ENCODE measurements at places on chromosomes 4 and X. TPM values are rescaled to one million over a fixed set of nuclear protein-coding genes. Genes with fewer than 3 reads are reported as not detected.

GRCh38 chr4:156781852-156782251, 189.7 kb downstream of the PDGFC start:
- DNase-seq, result no peak

DNA sequence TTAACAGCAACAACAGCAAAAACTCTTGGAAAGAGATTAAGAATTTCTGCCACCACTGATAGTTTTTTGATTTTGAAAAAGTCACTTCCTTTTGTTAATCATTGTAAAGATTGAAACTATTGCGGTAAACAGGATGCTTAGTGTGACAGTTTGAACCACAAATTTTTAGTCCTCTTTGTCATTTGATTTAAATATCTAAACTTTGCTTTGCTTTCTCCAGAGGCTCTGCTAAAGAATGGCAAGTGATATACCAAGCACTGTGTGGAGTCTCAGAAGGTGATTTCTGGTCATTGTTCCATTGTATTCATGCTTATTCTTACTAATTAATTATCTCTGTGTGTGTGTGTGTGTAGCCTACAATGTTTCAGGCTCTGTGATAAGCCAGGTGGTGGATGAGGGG, 155.6 kb downstream of the BMPR1B start:
- DNase-seq, result no peak

- no peak for DNase-seq
Measured at GRCh38 chrX:49237060-49237459, 1.8 kb downstream of the CCDC22 start.

USP51 gene
- 4.6 TPM for total RNA-seq

GRCh38 chr4:162681212-162681611, 485.5 kb downstream of the NAF1 start:
- DNase-seq, result no peak

ADGRL3 gene
- total RNA-seq, result 8.9 TPM

- DNase-seq, result peak; percentile 62
Measured at GRCh38 chr4:81499840-81500239, 28.1 kb upstream of the RASGEF1B start.

- DNase-seq, result no peak
Measured at GRCh38 chrX:150446995-150447394, 83.9 kb downstream of the MAMLD1 start.

TRIM75 gene
- total RNA-seq, result not detected

DNA sequence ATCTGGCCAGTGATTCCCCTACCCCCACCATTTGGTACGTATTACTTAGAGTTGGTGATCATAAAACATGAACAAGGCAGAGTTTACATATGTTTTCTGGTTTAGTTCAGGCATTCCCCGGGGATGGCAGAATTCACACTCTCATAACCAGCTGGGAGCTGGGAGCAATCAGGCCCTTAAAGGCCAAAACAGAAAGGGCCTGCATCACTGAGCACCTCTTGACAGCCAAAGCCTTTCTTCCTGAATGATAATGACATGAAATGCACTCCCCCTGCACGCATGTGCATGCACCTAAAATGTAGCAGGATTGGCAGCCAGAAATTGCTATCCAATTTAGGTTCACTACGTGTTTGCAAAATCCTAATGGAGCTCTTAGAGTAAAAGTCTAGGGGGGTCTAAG, 235.4 kb downstream of the GPC3 start:
- DNase-seq, result peak; percentile 14

SUPT20HL2 gene
- not detected for total RNA-seq

LINC00632 gene
- total RNA-seq, result 45.9 TPM

VCX gene
- not detected for total RNA-seq

WDR17 gene
- total RNA-seq, result 6.4 TPM

- peak; percentile 71 for DNase-seq
Measured at GRCh38 chr4:1410491-1411325, 4.5 kb upstream of the NKX1-1 start.

DNA sequence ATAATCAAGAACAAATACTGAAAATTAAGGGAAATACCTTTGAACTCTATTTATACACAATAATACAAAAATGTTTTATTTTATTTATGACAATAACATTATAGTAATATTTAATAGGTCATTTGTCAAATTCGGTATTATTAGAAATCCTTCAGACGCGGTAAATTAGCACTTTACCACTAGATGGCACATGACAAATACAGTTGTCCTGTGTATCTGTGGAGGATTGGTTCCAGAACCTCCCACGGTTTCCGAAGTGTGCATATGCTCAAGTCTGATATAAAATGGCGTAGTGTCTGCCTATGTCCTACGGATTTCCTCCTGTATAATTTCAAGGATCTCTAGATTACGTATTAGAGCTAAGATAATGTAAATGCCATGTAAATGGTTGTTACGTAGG, 8.1 kb upstream of the LINC00632 start:
- no peak for DNase-seq

GRCh38 chrX:2374086-2374485, 126.7 kb downstream of the DHRSX start:
- no peak for DNase-seq

DNA sequence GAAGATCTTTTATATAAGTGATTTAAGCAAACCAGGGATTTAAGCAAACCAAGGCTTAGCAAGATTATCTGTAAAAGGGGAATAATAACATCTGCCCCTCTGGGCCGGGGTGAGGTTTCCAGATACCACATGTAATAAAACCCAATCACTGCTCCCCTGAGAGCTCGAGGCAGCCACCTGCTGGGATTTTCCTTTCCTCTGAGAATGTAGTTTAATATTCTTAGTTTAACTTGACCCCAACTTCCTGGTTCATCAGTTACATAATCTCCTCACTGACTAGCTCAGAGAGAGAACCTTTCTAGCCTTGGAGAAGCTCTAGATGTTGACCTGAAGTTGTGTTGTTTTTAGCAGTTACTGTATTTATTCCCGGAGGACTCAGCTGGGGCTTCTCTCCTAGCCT, 322.4 kb downstream of the ARHGAP10 start:
- no peak for DNase-seq

DNA sequence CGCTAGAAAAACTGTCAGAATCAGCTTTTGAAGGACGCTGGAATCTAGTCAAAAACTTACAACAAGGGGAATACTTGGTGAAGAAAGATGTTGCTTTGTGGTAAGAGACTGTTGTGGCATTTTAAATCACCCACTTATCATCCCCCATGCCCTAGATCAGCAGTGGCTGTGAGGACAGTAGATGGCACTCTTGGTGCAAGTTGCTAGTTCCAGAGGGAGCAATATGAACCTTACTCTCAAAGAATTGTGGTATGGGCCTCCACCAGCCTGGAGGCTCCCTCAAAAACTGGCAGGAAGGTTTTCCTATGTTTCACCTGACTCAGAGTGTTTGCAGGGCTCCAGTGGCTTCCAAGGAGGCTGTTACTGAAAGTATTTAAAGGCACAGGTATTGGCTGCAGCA, 37.7 kb upstream of the SLC16A2 start:
- DNase-seq, result peak; percentile 39

DNA sequence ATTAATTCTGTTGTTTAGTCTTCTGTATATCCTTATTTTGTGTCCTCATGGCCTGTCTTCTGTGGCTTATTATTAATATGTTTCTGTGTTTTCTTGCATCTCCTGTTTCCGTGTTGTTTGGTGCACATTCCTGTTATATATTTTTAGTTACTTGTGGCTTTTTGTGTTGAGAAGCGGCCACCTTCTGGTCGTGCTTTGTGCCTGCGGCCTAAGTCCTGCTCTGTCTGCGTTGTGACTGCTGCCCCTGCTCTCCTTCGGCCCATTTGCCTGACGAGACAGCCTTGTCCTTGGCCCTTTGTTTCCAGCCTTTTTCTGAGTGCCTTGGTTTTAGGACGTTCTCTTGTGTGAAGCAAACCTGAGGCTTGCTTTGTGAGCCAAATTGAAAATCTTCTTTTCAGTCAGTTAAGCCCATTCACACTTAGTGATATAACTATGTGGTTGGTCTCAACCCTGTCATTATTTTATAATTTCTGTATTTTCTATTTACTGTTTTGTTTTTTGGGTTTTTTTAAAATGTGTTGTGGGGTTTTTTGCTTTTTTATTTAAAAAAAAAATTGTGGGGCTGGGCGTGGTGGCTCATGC, 43.8 kb downstream of the TNIP2 start:
- no peak for DNase-seq

GRCh38 chr4:79848329-79848728, 224.7 kb downstream of the ANTXR2 start:
- DNase-seq, result no peak

DNA sequence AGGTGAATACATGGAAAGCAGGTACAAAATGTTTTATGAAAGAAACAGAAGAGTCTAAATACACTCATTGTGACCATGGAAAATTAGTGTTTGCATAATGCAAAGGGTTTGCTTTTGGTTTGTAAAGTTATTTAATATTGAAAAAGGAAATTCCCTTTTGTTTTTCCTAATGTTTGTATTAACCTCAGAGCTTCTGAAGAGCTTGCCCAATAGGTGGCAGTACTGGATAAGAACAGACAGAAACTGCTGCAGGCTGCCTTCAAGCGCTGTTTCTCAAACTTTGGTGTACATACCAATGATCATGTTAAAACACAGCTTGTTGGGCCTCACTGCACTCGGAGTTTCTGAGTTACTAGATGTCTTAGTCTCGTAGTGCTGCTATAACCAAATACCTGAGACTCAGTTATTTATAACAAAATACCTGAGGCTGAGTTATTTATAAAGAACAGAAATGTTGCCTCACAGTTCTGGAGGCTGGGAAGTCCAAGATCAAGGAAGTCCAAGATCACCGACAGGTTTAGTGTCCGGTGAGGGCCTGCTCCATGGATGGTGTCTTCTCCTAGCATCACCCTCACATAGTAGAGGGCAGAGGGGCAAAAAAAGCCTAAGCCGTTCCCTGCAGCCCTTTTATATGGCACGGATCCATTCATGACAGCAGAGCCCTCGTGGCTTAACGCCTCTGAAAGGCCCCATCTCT, 54.2 kb downstream of the SUPT20HL2 start:
- no peak for DNase-seq

N4BP2 gene
- total RNA-seq, result 10.5 TPM

COX7B2 gene
- total RNA-seq, result not detected

DNA sequence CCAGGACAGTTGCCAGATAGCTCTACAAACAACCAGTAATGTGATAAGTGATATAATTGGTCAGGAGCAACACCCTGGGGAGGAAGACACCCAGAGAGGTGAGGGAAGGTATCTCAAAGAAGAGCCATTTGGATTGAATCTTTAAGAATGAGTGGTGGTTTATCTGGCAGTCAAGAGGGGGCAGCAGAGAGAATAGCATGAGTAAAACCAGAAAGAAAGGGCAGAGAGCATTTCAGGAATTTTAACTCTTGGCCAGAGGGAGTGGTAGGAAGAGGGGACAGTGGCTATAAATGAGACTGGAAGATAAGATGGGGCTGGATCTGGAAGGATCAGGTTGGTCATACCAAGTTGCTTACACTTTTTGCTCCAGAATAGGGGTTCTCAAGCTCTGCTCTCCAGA, 5.9 kb upstream of the SEPTIN6 start:
- peak; percentile 90 for DNase-seq

RGN gene
- 11.9 TPM for total RNA-seq

GRCh38 chr4:86594559-86595425, 677 bp downstream of the PTPN13 start:
- DNase-seq, result peak; percentile 88

FAM9B gene
- not detected for total RNA-seq

IL21 gene
- not detected for total RNA-seq

- peak; percentile 79 for DNase-seq
Measured at GRCh38 chr4:155667222-155667567, 547 bp downstream of the GUCY1A1 start.

CD40LG gene
- total RNA-seq, result 0.85 TPM

GRCh38 chr4:122539861-122540465, 80.9 kb downstream of the IL21 start:
- DNase-seq, result no peak

GRCh38 chr4:37835806-37836205, 9.3 kb downstream of the PGM2 start:
- DNase-seq, result no peak

CLIC2 gene
- 22.8 TPM for total RNA-seq

NUDT10 gene
- 5.2 TPM for total RNA-seq

- DNase-seq, result peak; percentile 14
Measured at GRCh38 chr4:149031399-149031798, 589.2 kb upstream of the NR3C2 start.

GRCh38 chrX:122272011-122272410, 912.1 kb upstream of the GRIA3 start:
- DNase-seq, result no peak

TDO2 gene
- total RNA-seq, result 1.3 TPM

GRIPAP1 gene
- 52.8 TPM for total RNA-seq

DNA sequence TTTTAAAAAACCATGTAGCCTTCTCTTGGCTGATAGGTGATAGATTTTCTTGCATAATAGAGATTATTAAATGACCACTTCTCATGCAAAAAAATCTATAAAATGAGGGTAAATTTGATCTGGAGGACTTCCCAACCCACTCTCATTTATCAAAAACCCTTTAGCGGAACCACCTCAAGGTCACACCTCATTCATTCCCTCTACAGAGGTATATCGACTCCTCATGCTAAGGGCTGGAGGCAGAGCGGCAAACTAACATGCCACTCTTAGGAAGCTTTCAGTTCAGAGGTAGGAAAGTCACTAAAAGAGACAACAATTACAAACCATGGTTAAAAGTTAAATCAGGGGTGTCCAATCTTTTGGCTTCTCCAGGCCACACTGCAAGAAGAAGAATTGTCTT, 90.0 kb downstream of the COX7B2 start:
- DNase-seq, result no peak

- DNase-seq, result peak; percentile 44
Measured at GRCh38 chrX:78747489-78747888, at the start of gene LPAR4. Gene LPAR4 (plus strand): TSS chrX:78747720. CDS start chrX:78754870, 7,150 bp downstream.

- DNase-seq, result no peak
Measured at GRCh38 chrX:85570496-85570895, 191.0 kb upstream of the POF1B start.

GRCh38 chr4:72390409-72390808, 178.6 kb downstream of the ADAMTS3 start:
- no peak for DNase-seq

GRCh38 chr4:6688879-6689505, 4.7 kb upstream of the S100P start:
- no peak for DNase-seq

DNA sequence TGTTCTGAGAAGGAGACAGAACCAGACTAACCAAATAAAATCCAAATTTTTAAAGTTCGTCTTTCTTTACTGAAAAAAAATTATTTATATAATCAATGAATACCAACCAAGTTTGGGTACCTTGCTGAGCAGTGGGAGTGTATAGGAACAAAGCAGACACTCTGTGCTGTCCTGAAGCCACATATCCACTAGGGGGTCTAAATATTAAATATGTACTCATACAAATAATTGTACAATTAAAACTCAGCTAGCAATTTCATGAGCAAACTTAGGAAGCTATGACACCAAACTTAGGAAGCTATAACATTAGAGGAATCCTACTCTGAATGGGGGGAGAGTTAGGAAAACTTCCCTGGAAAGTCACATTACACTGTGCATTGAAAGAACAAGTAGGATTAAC, 582.0 kb upstream of the EPHA5 start:
- DNase-seq, result no peak

GRCh38 chr4:125254106-125254505, 60.6 kb upstream of the FAT4 start:
- DNase-seq, result no peak

GRCh38 chr4:17206829-17207801, 304.8 kb downstream of the QDPR start:
- no peak for DNase-seq

PROM1 gene
- total RNA-seq, result 276 TPM

GRCh38 chr4:6873792-6874461, 35.7 kb upstream of the TBC1D14 start:
- peak; percentile 53 for DNase-seq
